Renal cortex interstitium (tissue), 15 donors: ENCODE measurements at places on chromosomes 5 and 9.

GRCh38 chr9:126504977-126505455 is 108.7 kb upstream of the LMX1B start:
- no peak for DNase-seq

GRCh38 chr9:22100626-22101025 is 91.5 kb upstream of the CDKN2B start:
- DNase-seq, result no peak

- no peak for DNase-seq
Observed at GRCh38 chr5:119396030-119396664, 40.3 kb downstream of the TNFAIP8 start.

- DNase-seq, result no peak
Observed at GRCh38 chr5:95884017-95884325, 61.4 kb upstream of the GLRX start.

DNA sequence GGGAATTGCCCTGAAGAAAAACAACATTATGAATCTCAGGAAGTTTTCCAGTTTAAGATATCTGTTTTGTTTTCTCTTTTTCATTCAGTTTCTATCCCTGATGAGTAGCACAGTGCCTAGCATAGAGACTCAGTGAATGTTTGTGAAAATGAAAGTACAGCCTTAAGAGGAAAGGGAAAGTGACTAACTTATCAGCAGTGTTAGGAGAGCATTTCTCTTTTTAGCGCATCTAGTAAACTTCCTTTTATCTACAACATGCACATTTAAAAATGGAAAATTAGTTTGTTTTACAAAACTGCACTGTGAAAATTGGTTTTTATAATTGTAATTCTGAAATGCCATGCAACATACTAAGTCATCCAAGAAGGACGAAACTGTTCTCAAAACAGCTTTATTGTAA is 110.8 kb downstream of the SMARCA2 start:
- DNase-seq, result no peak

DNA sequence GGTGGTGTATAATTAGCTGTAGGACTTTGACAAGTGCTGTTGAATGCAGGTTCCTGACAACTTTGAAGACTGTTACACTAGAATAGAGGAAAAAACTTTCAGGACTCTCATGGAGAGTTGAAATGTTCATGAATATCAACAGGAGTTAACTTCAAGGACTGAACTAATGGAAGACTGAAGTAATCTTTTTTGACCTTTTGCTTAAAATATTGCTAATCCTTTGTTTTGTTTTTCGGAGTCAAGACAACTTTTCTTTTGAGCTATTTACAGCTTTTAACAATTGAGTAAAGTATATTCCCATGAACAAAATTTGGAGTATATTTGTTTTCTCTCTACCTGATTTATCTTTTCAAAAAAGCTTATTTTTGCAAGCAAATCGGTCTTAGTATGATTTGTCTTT is 34.1 kb upstream of the MTMR12 start:
- no peak for DNase-seq

DNA sequence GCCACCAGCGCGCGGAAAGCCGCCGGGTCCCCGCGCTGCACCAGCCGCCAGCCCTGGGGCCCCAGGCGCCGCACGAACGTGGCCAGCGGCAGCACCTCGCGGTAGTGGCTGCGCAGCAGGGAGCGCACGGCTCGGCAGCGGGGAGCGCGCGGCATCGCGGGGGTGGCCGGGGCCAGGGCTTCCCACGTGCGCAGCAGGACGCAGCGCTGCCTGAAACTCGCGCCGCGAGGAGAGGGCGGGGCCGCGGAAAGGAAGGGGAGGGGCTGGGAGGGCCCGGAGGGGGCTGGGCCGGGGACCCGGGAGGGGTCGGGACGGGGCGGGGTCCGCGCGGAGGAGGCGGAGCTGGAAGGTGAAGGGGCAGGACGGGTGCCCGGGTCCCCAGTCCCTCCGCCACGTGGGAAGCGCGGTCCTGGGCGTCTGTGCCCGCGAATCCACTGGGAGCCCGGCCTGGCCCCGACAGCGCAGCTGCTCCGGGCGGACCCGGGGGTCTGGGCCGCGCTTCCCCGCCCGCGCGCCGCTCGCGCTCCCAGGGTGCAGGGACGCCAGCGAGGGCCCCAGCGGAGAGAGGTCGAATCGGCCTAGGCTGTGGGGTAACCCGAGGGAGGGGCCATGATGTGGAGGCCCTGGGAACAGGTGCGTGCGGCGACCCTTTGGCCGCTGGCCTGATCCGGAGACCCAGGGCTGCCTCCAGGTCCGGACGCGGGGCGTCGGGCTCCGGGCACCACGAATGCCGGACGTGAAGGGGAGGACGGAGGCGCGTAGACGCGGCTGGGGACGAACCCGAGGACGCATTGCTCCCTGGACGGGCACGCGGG is at the start of gene TERT:
Gene TERT (minus strand): TSS at position 234 of the 815 bp plus-strand sequence. CDS start 79 bp downstream, at position 155.
- DNase-seq, result no peak

DNA sequence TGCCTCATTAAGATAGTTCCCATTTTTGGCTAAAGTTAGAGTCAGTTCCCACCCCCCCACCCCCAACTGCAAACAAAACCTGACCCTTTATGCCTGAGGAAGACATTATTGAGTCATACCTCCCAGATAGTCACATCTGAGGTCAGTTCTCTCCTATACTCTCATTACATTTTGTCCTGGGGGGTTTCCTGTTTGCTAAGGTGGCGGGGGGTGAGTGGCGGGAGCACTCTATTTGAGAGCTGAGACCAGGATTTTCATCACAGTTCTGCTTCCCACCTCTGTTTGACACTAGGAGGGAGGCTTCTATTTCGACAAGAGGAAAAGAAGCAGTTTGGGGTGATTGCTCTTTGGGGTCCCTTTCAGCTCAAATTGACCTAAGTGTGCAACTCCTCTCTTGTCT is 59.4 kb upstream of the ICE1 start:
- no peak for DNase-seq

- DNase-seq, result no peak
Observed at GRCh38 chr5:126912616-126913200, 117.7 kb downstream of the MARCHF3 start.

GRCh38 chr5:109247986-109248385 is 161.8 kb downstream of the PJA2 start:
- DNase-seq, result no peak

- DNase-seq, result no peak
Observed at GRCh38 chr5:129171194-129171944, 76.8 kb downstream of the ISOC1 start.

- no peak for DNase-seq
Observed at GRCh38 chr5:98639274-98639673, 134.2 kb upstream of the RGMB start.

DNA sequence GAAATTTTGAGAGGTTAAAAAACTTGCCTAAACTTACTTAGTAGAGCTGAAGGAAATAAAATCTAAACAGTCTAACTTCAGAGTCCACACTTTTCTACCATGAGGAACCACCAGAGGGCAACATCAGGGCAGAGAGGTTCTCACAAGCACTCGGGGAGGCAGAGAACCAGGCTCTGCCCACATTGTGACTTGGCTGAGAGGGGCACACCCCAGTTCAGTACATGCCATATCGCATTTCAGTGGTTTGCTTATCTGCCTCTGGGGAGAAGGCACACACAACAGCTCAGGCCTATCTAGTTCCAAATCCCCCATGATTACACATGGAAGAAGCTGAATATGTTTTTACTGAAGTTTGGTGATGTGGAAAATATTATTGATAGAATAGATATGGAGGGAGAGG is 49.2 kb downstream of the EQTN start:
- DNase-seq, result peak; percentile 15

GRCh38 chr9:106757514-106757913 is 105.5 kb upstream of the ZNF462 start:
- DNase-seq, result no peak

DNA sequence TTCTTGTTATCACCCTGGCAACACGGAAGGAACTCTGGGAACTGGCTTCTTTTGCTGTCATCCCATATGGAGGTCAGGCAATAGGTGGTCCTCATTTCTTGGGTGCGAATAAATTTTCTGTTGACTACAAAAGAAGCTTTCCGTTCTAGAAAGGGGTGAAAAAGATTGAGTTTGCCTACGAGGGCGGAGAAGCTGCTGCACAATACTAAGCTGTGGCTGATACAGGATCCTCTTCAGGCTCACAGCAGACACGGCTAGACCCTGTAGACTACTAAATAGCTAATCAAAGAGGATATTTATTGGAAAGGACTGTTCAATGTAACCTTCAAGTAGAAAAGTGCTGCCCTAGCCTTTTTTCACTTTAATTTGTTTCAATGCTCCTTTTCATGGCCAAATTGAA is 58.1 kb downstream of the TJP2 start:
- no peak for DNase-seq

GRCh38 chr5:154265197-154265773 is 74.8 kb downstream of the GALNT10 start:
- DNase-seq, result no peak
